ENCODE measurements at places on chromosomes 3 and 15.

- H3K27me3 ChIP-seq, result no peaks in the 10 kb centered on the region
- H3K4me3 ChIP-seq, result no peak overlapping the region
- no peak for DNase-seq
These were observed 36.7 kb downstream of the PXYLP1 start for GRCh38 chr3:141268306-141268705.

- H3K27me3 ChIP-seq, result no peaks in the 10 kb centered on the region
- H3K36me3 ChIP-seq, result no peaks in the 10 kb centered on the region
- H3K4me1 ChIP-seq, result no peaks in the 10 kb centered on the region
These were observed 90.3 kb downstream of the TMEM212 start for GRCh38 chr3:171933441-171933840.

GRCh38 chr3:53709256-53709655, 137.0 kb downstream of the CHDH start:
- H3K27ac ChIP-seq, result no peak overlapping the region
- DNase-seq, result no peak
- no peaks in the 10 kb centered on the region for H3K4me1 ChIP-seq
- H3K4me3 ChIP-seq, result no peak overlapping the region

DNA sequence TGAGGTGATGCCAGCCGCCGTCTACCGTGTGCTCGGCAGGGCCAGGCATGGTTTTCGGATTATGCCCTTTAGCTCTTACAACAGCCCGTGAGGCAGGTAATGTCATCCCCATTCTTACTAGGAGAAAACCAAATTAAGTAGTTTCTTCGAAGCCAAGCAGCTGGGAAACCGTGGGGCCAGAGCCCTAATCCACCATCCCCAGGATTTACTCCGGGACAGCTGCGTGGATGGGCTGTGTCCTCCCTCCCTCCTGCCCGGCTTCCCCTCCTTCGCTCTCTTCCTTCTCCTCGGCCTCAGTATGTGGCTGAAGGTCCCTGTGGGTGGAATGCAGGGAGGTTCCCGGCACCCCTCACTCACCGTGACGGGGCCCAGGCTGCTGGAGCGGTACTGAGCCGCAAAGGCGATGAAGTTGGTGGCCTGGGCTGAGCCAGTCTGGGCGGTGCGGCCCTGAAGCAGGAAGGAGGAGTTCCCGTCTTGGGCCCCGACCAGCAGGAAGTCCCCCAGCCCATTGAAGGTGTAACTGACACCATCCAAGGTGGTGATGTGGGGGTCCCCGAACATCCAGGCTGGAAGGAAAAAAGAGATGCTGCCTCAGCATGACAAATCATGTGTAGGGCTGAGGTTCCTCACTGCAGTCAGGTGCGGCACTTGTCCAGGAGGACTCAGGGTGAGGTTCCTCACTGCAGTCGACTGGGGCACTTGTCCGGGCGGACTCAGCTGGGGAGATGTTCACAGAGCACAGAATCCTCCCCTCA, 42.5 kb downstream of the MUC20 start:
- H3K36me3 ChIP-seq, result no peaks in the 10 kb centered on the region
- no peak overlapping the region for H3K27ac ChIP-seq
- no peak for DNase-seq

DNA sequence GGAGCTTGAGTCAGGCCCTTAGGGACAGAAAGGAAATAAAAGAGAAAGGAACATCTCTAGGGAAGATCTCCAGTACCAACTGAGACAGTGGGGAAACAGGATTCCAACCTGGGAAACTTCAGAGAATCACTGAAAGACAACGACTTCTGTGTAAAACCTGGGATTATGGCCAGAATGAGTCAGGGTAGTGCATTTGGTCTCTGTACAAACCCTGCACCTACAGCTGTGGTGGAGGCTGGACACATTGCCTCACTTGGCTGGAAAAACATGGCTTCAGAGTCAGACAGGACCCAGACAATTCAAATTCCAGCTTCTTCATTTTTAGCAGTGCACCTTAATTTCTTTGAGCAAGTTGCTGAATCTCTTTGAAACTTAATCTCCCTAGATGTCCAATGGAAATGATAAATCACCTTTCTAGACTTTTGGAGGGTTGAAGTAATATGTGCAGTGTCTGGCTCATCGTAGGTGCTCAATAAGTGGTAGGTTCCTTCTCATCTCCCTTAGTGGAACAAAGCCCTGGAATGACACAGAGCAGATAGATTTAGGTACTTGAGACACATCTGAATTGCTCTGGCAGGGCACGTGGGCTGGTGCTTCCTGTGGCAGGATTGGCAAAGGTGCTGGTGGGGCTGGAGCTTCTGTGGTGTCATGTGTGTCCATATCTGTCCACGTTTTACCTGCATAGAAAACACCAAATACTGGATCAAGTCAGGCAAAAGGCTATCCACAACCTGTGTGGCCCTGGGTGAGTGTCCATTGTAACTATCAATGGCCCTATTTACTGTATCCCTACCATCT, 6.1 kb upstream of the CLSTN2 start:
- no peaks in the 10 kb centered on the region for H3K36me3 ChIP-seq
- H3K27me3 ChIP-seq, result no peaks in the 10 kb centered on the region
- H3K4me3 ChIP-seq, result no peak overlapping the region
- no peak overlapping the region for H3K27ac ChIP-seq
- DNase-seq, result no peak
- H3K4me1 ChIP-seq, result no peaks in the 10 kb centered on the region

DNA sequence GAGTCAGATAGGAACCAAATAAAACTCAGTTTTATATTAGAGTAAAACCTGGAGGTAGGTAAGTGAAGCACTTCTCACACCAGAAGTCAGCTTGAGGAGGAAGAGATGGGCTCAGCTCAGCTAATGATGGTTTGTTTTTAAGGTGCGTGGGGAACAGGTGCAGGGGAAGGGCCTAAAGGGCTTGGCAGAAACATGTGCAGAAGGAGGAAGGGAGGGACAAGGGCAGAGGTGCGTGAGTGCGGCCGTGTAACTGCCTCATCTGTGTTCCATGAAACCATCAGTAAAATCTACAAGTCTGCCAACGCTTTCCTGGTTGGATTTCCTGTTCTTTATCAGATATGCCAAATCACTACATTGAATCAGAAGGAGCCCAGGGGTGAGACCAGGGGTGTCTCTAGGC, 19.9 kb downstream of the FYCO1 start:
- no peaks in the 10 kb centered on the region for H3K36me3 ChIP-seq
- no peak overlapping the region for H3K4me3 ChIP-seq
- peak overlapping the region; percentile 10 for H3K27ac ChIP-seq
- no peaks in the 10 kb centered on the region for H3K4me1 ChIP-seq
- DNase-seq, result no peak
- H3K27me3 ChIP-seq, result no peaks in the 10 kb centered on the region

- H3K27me3 ChIP-seq, result no peaks in the 10 kb centered on the region
- H3K36me3 ChIP-seq, result no peaks in the 10 kb centered on the region
- DNase-seq, result no peak
- no peak overlapping the region for H3K27ac ChIP-seq
- no peaks in the 10 kb centered on the region for H3K4me1 ChIP-seq
These were observed 459.2 kb upstream of the ARRDC4 start for GRCh38 chr15:97501291-97501690.

DNA sequence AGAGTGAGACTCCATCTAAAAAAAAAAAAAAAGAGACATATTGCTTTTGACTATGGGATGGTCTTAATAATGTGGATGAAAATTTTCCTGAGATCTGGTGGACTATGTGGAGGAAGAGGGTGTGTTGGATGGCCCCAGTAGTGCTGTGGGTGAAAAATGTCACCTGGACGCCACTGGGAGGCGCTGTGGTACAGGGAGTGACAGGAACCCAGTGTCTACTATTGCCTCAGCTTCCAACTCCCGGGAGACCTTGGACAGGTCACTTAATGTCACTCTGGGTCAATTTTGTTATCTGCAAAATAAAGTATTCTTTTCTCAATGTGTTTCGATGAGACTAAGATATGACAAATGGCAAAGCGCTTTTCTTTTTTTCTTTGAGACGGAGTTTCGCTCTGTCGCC, 27.7 kb upstream of the DCP1A start:
- H3K4me1 ChIP-seq, result no peaks in the 10 kb centered on the region
- no peak overlapping the region for H3K27ac ChIP-seq
- H3K36me3 ChIP-seq, result no peaks in the 10 kb centered on the region
- no peaks in the 10 kb centered on the region for H3K27me3 ChIP-seq

GRCh38 chr3:159788291-159788690, 200.3 kb upstream of the IL12A start:
- no peak for DNase-seq
- no peaks in the 10 kb centered on the region for H3K36me3 ChIP-seq
- H3K4me1 ChIP-seq, result peaks cover 2% of the 10 kb centered on the region
- no peak overlapping the region for H3K4me3 ChIP-seq

DNA sequence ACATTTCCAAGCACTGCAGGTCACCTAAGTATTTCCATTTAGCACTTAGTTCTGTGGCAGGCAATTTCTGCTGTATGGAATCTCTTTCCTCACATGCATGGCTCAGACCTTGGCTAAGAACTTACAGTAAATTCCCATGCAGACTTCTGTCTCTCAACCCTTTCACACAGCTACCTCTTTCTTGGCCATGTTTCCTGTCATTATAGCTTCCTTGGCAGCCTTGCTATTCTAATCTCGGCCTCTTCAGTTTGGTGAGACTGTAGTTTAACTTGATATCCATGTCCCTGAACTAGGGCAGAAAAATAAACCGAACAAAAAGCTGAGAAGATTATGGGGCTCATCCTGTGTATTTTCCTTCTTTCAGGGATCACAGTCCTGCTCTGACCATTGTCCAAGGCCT, 96.0 kb downstream of the SPATA16 start:
- no peak overlapping the region for H3K4me3 ChIP-seq
- H3K27ac ChIP-seq, result no peak overlapping the region
- H3K4me1 ChIP-seq, result no peaks in the 10 kb centered on the region
- H3K36me3 ChIP-seq, result no peaks in the 10 kb centered on the region
- no peak for DNase-seq

- no peak overlapping the region for H3K4me3 ChIP-seq
- H3K36me3 ChIP-seq, result no peaks in the 10 kb centered on the region
- H3K27ac ChIP-seq, result no peak overlapping the region
- no peaks in the 10 kb centered on the region for H3K27me3 ChIP-seq
- no peak for DNase-seq
These were observed 51.9 kb upstream of the CDIN1 start for GRCh38 chr15:36527235-36528162.

DNA sequence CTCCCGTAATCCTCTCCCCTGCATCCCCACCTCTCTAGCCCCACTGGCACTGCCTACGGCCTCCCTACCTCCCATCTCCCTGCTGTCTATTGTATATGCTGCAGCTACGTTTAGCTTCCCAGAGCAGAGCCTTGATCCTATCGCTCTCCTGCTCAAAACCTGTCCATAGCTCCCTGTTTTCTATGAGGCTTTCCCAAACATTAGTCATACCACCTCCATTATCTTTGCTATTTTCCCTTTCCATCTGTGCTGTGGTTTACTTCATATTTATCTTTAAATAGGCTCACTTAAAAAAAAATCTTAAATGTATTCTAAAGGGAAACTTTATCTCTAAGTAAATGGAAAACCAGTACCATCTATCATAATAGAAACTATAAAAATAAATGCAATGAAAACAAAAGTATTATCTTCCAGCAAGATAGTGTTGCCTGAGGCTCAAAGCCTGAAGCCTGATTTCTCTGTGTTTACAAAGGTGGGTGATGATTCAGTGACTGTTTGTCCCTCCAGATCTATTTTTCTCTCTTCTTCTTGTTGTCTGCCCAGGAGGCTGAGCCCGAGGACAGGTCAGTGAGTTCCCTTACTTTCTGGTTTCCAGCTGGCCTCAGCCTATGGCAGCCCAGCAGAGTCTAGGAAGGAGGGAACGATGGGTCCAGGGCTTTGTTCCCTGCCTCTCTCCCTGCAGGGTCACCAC, 397.1 kb upstream of the CFAP20DC start:
- H3K36me3 ChIP-seq, result no peaks in the 10 kb centered on the region
- DNase-seq, result no peak
- H3K27me3 ChIP-seq, result no peaks in the 10 kb centered on the region
- no peak overlapping the region for H3K4me3 ChIP-seq

- H3K27me3 ChIP-seq, result no peaks in the 10 kb centered on the region
- no peak overlapping the region for H3K4me3 ChIP-seq
- no peak for DNase-seq
- no peaks in the 10 kb centered on the region for H3K4me1 ChIP-seq
- no peak overlapping the region for H3K27ac ChIP-seq
- H3K36me3 ChIP-seq, result no peaks in the 10 kb centered on the region
These were observed 162.3 kb upstream of the TPM1 start for GRCh38 chr15:62880278-62880677.

DNA sequence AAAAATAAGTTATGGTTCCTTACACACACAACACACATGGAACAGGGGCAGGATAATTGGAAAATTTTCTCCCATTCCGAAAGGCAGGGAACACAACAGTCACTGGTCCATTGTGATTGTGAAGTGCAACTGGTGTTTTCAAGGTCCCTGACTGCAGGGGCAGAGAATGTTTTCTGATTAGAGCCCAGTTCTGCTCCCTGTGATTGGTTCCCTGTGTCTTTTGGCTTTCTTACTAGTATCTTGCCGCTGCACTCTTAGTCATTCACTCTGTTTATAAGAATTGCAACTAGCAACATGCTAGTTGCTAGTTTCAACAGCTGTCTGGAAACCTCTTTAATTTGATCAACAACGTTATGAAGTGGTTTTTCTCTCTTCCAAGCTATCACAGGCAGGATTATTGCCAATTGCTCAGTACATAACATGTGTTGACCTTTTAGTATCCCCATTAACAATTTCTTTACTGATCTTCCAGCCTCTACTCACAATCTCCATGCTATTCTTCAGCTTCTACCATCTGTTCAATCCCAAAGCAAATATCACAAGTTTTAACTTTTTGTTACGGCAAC, 177.5 kb downstream of the EPHA6 start:
- H3K27me3 ChIP-seq, result no peaks in the 10 kb centered on the region
- no peak overlapping the region for H3K27ac ChIP-seq
- no peaks in the 10 kb centered on the region for H3K36me3 ChIP-seq

- H3K27me3 ChIP-seq, result no peaks in the 10 kb centered on the region
- no peaks in the 10 kb centered on the region for H3K4me1 ChIP-seq
- H3K27ac ChIP-seq, result peak overlapping the region; percentile 78
- H3K36me3 ChIP-seq, result no peaks in the 10 kb centered on the region
- no peak for DNase-seq
These were observed 1.1 kb downstream of the SLC35G2 start for GRCh38 chr3:136819731-136820679.

DNA sequence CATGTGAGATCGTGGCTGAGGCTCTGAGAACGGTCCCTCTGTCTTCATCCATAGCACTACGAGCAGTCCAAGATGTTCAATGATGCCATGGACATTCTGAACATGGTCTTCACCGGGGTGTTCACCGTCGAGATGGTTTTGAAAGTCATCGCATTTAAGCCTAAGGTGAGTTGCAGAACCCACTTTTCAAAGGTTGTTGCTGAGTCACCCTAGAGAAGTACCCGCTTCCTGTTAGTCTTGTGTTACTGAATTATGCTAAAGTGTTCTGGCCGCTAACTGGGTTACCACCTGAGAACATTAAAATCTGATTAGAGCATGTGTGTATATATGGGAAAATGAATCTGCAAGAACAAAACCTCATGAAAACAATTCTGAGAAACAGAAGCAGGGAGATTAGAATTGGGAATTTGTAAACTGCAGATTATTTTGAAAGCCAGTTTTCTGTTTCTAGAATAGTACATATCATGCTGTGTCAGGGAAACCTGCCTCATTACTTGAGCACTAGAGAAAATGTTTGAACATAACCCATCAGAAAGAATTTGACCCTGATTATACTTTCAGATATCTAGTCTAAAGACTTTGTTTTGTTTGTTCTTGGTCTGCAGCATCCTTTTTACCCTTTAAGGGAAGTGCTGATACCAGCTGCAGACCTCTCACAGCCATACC, 92.6 kb downstream of the CHDH start:
- DNase-seq, result no peak
- no peaks in the 10 kb centered on the region for H3K27me3 ChIP-seq
- no peak overlapping the region for H3K4me3 ChIP-seq
- no peaks in the 10 kb centered on the region for H3K4me1 ChIP-seq
- no peaks in the 10 kb centered on the region for H3K36me3 ChIP-seq
